ENCODE measurements at places on chromosomes 12 and 14.

DNA sequence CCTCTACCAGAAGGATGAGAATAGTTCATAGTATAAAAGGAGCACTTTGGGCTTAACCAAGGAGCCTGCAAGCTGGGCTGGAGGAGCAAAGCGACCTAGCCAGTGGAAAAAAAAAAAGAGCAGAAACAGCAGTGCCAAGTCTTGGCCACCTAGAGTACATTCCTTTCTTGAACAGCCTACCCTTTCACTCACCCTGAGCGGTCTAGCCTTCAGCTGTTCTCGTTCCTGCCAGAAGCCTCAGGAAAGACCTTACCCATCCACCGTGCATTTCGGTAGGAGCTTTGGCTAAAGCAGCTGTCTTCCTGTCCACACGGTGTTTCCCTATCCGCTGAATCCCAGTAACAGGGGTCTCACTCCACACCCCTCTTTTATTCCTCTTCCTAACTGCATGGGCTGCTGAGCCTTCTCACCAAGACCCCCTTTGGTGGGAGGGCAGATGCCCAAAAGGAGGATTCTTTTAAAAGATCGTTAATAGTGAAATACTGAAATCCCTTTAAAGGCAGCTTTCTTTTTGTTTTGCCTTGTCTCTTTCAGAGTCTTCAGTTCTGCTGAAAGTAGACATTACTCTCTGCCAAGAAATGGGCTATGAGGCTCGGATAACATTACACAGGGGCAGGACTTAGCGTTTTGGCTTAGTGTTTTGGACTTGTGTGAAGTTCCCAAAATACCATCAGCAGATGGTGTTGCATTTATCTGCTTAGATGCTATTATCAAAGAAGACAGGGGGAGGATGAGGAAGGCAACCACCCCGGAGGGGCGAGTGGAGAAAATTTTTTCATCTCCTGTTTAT lies 88.5 kb upstream of the METAP2 start:
- DNase-seq, result peak; percentile 50

DNA sequence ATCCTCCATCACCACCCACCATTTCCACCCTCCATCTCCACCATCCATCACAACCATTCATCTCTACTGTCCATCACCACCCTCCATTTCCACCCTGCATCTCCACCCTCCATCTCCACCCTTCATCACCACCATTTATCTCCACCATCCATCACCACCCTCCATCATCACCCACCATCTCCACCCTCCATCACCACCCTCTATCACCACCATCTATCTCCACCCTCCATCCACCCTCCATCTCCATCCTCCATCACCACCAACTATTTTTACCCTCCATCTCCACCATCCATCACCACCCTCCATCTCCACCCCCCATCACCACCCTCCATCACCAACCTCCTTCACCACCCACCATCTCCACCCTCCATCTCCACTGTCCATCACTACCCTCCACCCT lies 4.7 kb upstream of the CEP170B start:
- no peak for DNase-seq

GRCh38 chr14:38999949-39000348 lies 103.1 kb downstream of the SEC23A start:
- no peak for DNase-seq

DNA sequence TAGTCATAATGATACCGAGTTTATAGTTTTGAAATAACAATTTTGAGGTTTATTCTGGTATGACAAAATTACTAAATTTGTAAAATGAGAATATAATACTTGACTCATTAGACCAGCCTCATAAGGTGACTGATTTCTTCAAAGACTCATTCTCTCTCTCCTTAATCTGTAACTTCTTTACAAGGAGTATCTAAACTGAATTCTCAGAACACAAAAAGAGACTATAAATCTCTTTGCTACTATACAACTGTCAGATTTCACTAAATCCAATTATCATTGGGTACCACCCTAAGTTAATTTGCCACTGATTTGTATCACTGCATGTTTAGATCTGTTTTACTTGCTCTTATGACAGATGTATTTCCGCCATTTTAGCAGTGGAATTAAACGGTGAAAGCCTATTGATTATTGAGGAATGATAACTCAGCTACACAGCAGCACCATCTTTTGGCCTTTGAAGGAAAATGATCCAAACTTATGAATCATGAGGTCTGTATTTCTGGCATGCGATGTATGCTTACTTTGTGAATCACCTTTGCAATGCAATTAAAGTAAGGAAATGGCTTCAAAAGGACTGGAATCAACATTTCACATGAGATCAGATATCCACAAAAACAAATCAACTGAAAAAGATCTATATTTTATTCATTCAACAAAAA lies 161.2 kb downstream of the RERGL start:
- DNase-seq, result peak; percentile 10

DNA sequence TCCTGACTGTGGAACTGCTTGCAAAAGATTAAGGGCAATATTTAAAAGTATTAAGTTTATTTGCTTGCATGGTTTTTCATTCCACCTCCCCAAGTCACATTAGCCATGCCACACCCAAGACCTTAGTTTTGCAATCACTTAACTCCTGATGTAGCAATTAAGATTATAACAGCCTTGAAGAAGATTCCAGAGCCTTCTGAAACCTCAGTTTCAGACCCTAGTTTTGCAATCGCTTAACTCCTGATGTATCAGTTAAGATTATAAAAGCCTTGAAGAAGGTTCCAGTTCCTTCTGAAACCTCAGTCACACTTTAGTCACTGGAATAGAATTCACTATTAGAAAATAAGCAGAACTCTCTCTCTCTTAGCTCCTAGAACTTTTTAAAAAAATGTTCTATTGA lies 42.7 kb upstream of the DCN start:
- peak; percentile 11 for DNase-seq

DNA sequence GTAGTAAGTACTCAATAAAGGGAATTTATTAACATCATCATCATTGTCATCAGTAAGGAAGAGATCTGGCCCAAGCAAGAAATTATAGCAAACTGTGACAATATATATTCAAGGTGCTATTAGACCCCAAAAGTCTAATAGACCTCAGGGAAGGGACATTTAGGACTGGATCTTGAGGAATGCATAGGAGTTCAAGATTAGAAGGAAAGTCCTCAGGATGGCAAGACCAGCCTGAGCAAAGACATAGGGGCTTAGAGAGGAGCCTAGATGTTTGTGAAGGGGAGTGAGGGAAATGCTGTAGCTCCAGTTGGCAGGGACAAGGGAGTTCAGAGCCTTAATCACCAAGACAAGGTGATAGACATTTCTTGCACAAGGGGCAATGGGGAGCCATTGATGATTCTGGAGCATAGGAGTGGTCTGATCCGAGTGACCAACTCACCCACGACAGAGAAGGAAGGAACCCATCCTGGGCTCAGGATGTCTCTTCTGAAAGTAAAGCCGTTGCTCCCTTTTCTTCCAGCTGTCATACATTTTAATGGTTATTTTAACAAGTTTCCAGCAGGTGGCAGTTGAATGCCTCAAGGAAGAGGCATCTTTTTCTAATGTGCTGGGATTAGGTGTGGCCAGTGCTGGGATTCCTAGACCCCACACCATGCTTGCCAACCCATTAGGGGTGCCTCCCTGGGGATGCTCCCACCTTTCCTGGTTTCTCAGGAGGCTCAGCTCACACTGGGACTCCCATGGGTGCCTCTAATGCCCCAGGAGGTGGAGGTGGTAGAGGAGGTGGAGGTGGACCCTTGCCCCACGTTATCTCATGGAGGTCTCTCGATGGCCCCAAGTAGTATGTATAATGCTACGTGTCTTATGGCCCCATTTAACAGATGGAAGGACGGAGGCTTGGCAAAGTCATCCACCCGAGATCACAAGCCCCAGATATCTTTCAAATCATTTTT lies 37.8 kb downstream of the PHETA1 start:
- peak; percentile 78 for DNase-seq

DNA sequence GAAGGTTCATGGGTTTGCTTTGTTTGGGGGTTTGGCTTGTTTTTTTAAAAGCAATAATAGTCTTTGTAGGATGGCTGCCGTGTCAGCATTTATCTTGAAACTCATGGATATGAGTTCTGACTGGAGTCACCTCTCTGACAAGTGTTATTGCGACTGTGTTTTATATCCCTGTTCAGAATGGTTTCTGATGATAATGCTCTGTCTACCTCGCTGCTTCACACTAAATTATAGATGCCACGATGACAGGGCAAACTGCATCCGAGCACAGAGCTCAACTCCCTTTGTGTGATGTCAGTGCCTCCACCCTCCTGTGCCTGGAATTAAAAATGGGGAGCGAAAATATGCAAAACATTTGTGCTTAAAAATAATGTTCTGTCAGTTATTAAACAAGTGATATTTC lies 250.8 kb downstream of the EGLN3 start:
- DNase-seq, result no peak

- DNase-seq, result peak; percentile 67
Measured at GRCh38 chr14:92603309-92604242, 90.0 kb downstream of the RIN3 start.

DNA sequence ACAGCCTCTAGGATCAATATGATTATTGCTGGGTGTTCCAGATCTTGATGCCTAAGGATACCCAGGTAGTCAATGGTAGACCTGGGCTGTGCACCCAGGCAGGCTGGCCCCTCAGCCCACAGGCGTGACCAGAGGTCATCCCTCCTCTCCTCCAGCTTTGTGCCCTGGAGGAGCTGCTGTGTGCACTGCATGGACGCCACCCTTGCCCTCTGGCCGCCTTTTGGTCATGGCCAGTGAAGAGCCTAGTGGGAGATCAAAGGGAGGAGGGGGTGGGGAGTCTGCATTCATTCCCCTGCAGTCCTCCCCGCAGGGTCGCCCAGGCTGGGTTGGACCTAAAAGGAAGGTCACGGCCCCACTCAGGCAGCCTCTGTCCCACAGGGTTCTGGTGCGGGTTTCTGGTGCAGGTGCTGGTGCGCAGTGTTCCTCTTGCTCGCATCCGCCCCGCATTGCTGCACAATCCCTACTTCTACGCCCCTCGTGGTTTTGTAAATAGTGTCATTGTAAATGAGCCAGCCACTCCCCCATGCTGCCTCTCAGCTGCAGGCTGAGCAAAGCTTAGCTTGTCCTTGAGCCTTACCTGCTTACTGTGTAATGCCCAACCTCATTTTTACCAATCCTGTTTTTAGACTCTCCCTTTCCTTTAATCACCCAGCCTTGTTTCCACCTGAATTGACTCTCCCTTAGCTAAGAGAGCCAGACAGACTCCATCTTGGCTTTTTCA lies 55.3 kb downstream of the PSMA6 start:
- DNase-seq, result no peak

DNA sequence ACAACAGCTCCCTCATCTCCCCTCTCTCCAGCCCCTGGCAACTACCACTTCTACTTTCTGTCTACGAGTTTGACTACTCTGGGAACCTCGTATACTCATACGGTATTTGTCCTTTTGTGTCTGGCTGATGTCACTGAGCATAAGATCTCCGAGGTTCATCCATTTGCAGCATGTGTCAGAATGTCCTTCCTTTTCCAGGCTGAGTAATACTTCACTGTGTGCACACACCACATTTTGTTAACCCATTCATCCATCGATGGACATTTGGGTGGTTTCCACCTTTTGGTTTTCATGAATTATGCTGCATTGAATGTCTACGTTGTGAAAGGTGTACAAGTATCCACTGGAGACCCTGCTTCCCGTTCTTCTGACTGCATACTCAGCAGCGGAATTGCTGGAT lies 24.1 kb upstream of the DLK1 start:
- DNase-seq, result no peak

DNA sequence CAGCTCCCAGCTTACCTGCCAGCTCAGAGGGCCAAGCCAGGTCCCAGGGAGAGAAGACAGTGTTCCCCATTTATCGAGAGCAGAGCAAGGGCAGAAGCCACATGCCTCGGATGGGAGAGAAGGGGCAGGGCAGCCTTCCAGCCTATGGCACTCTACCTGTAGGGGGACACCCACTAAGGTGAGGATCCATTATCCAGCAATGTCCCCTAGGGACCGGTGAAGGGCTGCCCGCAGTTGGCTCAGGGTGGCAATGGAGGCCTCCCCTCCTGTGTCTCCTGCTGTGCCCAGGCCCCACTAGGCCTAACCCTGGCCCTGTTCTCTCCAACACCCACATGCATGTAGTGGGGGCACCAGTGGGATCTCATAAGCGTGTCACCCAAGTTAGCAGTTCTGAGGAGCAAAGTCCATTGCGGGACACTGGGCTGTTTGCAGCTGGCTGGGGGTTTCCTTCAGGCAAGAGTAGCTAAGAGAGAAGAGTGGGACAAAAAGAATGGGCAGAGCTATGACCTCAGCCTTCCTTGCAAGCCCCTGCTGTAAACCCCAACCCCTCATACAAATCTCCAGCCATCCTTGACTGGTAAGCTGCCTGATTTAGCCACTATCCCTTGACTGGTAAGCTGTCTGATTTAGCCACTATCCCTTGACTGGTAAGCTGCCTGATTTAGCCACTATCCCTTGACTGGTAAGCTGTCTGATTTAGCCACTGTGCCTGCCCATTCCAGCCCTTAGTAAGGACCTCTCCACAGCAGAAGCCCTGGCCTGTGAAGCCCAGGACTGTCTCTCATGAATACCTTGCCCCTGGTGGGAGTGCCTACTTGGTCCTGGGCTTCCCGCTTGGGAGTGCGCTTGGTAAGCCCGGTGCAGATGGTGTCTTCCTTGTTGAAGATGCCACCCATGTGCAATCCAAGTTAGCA lies 5.2 kb upstream of the ASB2 start:
- DNase-seq, result no peak

GRCh38 chr14:69547701-69548348 lies 26.8 kb downstream of the CCDC177 start:
- DNase-seq, result peak; percentile 75

- DNase-seq, result no peak
Measured at GRCh38 chr12:4710113-4710512, 10.1 kb upstream of the GALNT8 start.

DNA sequence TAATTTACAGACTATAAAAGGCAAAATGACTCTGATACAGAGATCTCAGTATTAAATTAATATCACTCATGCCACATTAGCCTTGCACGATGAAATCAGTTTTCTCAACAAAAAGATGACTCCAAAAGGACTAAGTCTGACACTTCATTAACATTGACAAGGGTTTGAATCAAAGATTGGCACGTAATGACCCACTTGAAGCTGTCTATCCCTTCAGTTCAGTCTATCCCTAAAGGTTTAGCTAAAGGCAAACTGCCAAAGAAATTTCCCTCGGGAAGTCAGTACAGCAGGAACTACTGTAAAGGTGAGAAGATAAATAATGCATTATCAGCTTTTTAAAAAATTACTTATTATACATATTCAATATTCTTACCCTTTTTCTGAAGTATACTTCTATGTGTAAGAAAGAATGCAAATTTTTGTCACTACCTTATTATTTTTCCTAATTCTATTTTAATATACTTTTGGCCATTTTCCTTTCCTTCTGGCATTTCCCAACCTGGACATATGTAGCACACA lies 127.1 kb downstream of the NELL2 start:
- no peak for DNase-seq

DNA sequence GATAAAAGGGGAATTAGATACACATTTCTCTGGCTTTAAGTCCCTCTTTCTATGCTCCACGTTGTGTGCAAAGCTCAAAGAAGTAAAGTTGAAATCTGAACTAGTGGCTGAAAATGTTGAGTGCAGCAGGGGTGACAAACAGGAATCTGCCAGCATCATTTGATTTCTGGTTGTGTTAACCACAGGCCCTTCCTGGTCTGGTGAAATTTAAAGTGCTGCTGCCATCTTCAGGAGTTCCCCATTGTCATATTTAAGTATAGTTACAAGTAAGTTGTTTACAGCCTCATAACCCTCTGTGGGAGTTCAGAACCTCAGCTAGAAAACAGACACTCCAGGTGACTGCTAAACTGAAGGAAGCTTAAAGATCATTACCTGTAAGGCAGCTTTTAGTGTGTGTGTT lies 90.9 kb upstream of the CCDC196 start:
- DNase-seq, result no peak

GRCh38 chr12:129530984-129531383 lies 372.8 kb downstream of the TMEM132D start:
- DNase-seq, result no peak
